ENCODE measurements at places on chromosomes 7 and 10.

DNA sequence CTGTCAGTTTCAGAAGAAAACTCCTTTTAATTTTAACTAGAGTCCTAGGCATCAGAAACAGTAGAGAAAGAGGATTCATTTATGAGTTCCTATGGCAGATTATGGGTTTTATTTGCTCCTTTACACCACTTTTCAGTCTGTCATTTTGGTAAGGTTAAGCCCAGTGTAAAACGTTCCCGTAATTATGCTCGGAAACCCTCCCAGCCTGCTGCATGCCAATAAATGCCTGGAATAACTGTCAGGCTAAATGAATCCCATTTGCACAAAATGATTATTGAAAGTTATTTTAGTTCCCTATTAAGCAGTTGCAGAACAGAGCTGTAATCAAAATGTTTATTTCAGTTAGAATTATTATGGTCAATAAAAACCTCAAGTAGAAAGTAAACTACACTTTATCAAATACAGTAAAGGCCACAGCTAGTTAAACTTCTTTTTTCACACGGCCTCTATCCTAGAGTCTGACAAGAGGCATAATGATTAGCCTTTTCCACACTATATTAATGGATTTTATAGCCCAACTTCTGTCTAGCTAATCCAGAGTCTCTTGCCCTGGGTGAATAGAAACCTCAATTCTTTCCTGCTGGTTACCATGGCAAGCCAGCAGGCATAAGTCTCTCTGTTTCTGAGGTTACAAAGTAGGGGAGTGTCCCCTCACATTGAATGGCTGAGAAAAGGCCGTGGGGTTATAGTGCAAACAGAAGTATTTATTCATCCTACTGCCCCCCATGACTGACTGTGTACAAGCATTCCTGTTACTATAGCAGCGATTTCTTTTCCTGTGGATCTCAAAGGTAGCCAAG is 80.8 kb upstream of the NPVF start:
- no peak for DNase-seq

DNA sequence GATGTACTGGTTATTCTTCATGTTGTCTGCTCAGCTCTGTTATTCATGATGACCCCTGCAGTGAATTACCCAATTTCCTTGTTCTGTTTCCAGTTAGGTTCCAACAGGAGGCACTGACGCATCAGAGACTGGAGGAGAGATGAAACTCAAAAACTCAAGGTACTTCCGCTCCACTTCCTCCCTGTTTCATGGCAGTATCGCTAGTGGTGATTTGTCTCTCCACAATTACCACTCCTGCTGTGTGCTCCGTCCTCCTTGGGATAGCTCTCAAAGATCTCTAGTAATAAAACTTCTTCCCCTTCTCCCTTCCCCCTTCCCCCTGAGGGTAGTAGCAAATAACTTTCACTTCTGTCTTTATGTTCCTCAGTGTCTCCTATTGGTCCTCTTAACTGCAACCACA is 107.4 kb upstream of the ABCB5 start:
- no peak for DNase-seq

- no peak for DNase-seq
Measured at GRCh38 chr7:139116999-139117398, 7.5 kb upstream of the ZC3HAV1 start.

GRCh38 chr7:140165422-140165821 is 11.4 kb downstream of the KDM7A start:
- no peak for DNase-seq

DNA sequence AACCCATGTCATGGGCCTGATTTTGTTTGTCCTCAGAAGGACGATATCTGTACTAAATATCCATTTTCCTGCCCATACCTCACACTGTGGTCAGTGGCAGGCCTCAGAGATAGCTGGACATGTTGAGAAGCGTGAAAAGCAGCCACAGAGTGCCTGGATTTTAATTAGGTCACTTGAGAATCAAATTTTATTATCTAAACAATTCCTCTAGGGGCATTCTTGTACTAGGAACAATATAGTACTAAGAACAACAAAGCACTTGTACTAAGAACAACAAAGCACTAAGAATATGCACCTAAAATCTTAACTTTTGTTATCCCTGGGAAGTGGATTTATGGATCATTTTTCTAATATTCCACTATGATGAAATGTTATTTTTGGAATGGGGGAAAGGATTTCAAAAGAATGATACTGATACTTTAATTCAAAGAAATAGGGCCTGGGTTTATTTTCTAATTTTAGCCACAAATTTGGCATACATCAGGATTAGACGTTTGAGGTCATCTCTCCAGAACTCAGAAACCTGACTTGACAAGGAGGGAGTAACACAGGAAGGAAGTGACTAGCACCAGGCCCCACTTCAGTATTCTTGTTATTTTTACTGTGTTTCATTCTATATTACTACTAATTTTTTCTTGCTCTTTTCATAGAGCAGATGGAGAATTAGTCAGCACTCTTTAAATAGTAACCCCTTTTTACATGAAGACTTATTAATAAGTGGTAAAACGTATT is 112.2 kb downstream of the EXOC4 start:
- no peak for DNase-seq

DNA sequence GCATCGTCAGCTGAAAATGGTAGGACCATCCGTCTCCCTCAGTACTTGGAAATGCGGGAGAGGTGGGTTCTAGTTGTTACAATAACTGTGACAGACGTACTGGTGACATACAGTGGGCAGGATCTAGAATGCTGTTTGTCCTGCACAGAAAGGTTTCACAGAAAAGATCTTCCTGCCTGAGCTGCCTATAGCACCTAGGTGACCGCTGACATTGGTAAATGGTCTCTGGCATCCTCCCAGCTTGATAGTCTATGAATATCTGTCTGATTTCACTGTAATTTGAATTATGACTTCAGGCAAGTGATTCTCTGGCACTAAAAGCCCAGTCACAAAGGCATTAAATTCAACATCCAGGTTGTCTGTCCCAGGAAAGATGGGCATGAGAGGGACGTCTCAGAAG is 38.2 kb upstream of the CCDC3 start:
- no peak for DNase-seq

GRCh38 chr10:78277314-78278057 is 243.8 kb downstream of the RPS24 start:
- no peak for DNase-seq

- DNase-seq: no peak
Measured at GRCh38 chr10:114151486-114151885, 22.5 kb downstream of the CCDC186 start.

DNA sequence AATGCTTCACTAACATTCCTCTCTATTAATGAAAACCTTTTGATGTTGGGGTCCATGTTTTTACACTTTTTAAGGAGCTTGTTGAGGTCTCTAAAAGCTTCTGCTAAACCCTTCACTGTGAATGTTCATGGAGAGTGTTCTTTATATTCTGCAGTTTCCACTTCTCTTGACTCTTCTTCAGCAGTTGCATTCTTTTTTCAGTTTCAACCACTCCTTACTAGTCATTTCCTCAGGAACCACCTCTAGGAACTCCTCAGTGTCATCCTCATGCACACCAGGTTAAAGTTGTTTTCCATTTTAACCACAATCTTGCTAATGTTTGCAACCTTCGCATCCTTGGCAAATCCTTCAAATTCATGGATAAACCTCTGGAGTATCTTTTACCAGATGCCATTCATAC is 821.6 kb downstream of the ANKRD7 start:
- no peak for DNase-seq

DNA sequence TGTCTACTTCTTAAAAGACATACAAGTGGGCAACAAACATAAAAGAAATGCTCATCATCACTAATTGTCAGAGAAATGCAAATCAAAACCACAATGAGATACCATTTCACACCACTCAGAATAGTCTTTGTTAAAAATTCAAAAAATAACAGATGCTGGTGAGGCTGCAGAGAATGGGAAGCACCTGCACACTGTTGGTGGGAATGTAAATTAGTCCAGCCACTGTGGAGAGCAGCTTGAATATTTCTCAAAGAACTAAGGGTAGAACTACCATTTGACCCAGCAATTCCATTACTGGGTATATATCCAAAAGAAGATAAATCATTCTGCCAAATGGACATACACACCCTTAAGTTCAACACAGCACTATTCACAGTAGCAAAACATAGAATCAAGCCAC is 61.8 kb upstream of the STEAP1 start:
- DNase-seq: no peak

DNA sequence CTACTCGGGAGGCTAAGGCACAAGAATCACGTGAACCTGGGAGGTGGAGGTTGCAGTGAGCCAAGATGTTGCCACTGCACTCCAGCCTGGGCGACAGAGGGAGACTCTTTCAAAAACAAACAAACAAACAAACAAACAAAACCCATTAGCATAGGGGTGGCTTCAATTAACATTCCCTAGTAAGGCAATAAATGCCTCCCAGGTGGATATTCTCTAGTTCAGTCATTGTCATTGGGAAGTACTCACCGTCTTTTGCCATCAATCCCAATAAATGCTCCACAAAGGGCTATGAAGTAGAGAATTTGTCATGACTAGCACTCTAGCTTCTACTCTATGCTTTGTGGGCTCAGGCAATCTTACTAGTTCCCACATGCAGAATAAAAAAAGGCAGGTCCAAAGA is 11.7 kb upstream of the TMEM254 start:
- no peak for DNase-seq

DNA sequence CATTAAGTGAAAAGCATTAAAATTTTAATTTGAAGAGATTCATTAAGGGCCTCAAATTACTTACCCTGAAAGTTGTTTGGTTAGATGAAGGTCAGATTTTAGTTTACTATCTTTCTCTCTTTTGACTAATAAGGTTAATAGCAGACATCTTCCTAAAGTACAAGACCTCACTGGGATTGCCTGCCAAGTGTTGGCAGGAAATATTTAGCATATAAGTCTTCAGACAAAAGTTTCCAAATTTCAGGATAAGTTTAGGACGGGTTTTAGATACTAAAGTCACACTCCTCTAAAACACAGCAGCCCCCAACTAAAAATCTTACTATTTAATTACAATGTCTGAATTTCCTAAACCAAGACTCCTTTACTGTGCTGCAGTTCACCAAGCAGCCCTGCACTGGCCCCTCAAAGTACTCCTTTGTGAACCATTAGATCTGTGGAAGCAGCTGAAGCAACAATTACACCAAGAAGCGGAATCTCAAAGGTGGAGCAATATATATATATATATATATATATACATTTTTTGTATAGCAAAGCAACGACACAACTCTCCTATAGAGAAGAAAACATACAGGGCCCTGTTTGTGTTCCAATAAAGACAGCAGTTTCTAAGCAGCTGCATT is 91.2 kb upstream of the KCNIP2 start:
- DNase-seq: no peak

- DNase-seq: peak; percentile 94
Measured at GRCh38 chr7:128867842-128868623, 5.4 kb downstream of the ATP6V1F start.

- no peak for DNase-seq
Measured at GRCh38 chr10:132407243-132407746, 10.3 kb downstream of the PWWP2B start.

Measured in DMS 273 treated with DMSO at 0.1 percent for 48 hours (cell line).